ENCODE measurements at places on chromosomes 3 and 15.

DNA sequence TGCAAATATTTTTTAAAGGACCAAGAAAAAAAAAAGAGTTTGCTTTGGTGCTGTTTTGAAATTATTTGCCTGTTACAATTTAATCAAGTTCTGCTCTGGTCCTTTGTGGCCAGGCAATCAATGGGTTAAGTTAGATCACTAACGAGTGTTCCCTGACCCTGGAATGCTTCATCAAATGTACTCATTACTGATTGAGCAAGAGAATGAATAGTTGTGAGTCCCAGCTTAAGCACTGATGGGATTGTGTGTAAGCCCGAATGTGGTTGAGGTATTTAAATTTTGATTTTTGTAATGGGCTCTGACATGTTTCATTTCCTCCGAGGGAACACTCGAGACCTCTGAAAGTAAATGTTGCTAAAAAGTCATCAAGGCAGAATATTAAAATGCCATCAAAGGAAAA is 699.1 kb downstream of the MCTP2 start:
- no peaks in the 10 kb centered on the region for H3K27me3 ChIP-seq
- no peak overlapping the region for H3K27ac ChIP-seq
- H3K4me1 ChIP-seq, result no peaks in the 10 kb centered on the region
- no peak overlapping the region for H3K4me3 ChIP-seq

DNA sequence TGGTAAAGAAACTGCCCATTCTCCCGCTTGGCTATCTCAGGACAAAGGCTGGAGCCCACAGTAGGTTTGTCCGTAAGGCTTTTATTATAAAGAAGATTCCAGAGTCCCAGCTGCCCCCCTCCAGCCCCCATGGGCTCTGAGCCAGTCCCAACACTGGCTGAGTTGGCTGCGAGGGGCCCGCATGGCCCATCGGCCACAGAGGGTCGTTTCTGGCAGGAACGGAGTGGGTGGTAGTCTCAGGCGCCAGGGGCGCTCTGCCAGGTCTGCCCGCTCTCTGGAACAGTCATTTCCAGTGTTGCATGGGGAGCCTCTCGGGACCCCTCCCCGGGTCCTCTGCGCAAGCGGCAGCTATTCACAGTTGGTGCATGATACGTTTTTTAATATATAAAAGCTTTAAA is 12.2 kb downstream of the H1-8 start:
- no peak overlapping the region for H3K27ac ChIP-seq
- H3K4me3 ChIP-seq, result no peak overlapping the region
- no peaks in the 10 kb centered on the region for H3K27me3 ChIP-seq
- no peaks in the 10 kb centered on the region for H3K36me3 ChIP-seq
- H3K4me1 ChIP-seq, result peaks cover 78% of the 10 kb centered on the region

- peaks cover 34% of the 10 kb centered on the region for H3K27me3 ChIP-seq
- no peak for DNase-seq
- peaks cover 31% of the 10 kb centered on the region for H3K36me3 ChIP-seq
- peak overlapping the region; percentile 67 for H3K4me3 ChIP-seq
These were observed 1.9 kb downstream of the SPINT1 start for GRCh38 chr15:40845511-40846284.

- peaks cover 13% of the 10 kb centered on the region for H3K4me1 ChIP-seq
- no peaks in the 10 kb centered on the region for H3K36me3 ChIP-seq
- no peak overlapping the region for H3K27ac ChIP-seq
- no peak overlapping the region for H3K4me3 ChIP-seq
- no peaks in the 10 kb centered on the region for H3K27me3 ChIP-seq
These were observed 48.8 kb upstream of the LRRFIP2 start for GRCh38 chr3:37223141-37223558.

DNA sequence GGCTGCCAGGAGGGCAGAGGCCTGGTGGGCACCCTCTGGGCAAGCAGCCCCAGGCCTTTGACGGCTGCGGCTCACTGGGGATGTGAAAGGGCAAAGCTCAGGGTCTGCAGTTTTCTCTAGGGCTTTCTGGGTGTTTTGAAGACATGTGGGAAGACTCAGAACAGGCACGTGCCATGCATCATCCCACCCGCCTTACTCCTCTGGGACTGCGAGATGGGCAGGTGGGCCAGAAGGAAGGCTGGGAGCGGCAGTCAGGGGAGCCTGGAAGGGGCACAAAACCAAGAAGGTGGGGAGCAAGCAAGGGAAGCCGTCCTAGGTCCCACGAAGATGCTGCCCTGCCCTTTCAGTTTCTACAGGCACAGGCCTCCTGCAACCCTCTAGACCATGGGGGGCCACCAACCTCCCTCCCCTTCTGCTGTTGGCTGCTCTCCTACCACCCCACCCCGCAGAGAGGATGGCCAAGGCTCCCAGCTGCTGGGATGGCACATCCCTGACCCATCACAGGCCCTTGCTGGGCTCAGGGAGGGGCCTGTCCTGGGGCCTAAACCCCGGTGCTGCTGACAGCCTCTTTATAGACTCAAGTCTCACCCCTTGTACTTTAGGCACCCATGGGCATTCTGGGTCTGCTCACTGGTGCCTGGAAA is 71.8 kb upstream of the CTSH start:
- H3K4me1 ChIP-seq, result no peaks in the 10 kb centered on the region
- no peak overlapping the region for H3K4me3 ChIP-seq
- DNase-seq, result no peak
- no peaks in the 10 kb centered on the region for H3K27me3 ChIP-seq
- H3K27ac ChIP-seq, result no peak overlapping the region

- H3K4me3 ChIP-seq, result no peak overlapping the region
- H3K27me3 ChIP-seq, result no peaks in the 10 kb centered on the region
- H3K4me1 ChIP-seq, result peaks cover 6% of the 10 kb centered on the region
- H3K36me3 ChIP-seq, result peaks cover 9% of the 10 kb centered on the region
- no peak for DNase-seq
These were observed 4.6 kb downstream of the RBSN start for GRCh38 chr3:15094187-15094875.
